Spinal cord (tissue), 10 donors: ENCODE measurements at places on chromosomes 3 and 15. TPM values are rescaled to one million over a fixed set of nuclear protein-coding genes. Genes with fewer than 3 reads are reported as not detected.

DNA sequence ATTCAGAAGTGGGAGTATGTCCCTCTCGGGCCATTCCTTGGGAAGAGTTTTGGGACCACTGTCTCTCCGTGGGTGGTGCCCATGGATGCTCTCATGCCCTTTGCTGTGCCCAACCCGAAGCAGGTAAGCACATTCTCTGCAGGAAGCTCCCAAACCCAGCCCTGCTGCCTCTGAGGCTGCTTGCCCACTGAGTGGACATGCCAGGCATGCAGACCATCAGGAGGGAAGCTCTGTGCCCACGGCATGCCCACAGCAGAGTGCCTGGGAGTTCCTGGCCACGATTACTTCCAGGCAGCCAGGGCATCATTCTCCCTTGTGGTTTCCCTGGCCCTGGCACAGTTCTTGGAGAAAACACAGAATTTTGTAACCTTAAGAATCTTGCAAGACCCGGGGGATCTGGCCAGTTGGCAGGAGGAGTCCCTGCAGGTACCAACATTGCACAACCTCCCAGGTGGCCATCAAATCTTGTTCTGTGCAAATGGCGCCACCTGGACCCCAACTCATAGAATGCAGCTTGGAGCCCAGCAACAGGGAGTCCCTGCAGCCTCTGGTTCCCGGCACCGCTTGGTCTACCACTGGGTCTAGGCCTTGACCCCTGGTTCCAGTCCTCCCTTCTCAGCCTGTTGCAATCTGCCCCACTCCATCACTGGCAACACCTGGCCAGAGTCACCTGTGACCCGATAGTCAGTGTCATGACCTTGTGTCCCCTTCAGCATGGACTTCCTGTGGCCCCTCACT lies 20.4 kb downstream of the FAH start:
- DNase-seq = no peak

DNA sequence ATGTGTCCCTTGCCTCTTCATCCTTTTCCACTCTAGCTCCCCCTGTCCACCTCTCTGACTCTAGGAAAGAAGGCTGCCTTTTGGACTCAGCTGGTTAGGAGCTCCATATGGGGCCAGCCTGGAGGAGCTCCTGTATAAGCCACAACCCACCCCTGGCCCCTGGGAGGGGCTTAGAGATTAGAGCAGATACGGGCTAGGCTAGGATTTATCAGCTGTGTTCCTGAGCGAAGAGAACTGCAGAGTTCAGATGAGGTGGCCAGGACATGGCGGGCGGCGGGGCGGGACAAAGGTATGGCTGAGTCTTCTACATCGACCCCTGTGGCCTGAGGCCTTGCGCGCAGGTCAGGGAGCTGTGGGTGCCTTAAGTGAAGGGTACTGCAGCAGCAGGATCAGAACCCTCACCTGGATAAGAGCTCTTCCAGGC lies 7.9 kb downstream of the NBEAL2 start:
- no peak for DNase-seq

GRCh38 chr15:58002338-58003126 lies 63.0 kb downstream of the ALDH1A2 start:
- DNase-seq = no peak

- DNase-seq = no peak
Measured at GRCh38 chr3:24601066-24601939, 106.7 kb upstream of the THRB start.

GRCh38 chr15:97126553-97127233 lies 796.2 kb downstream of the NR2F2 start:
- DNase-seq = no peak

- DNase-seq = no peak
Measured at GRCh38 chr15:64813075-64813474, 12.4 kb downstream of the PIF1 start.

- DNase-seq = no peak
Measured at GRCh38 chr3:64225695-64226499, 631 bp upstream of the PRICKLE2 start.

Gene MBD4
- polyA plus RNA-seq = 30.4 TPM

Gene OR5K2
- polyA plus RNA-seq = not detected

DNA sequence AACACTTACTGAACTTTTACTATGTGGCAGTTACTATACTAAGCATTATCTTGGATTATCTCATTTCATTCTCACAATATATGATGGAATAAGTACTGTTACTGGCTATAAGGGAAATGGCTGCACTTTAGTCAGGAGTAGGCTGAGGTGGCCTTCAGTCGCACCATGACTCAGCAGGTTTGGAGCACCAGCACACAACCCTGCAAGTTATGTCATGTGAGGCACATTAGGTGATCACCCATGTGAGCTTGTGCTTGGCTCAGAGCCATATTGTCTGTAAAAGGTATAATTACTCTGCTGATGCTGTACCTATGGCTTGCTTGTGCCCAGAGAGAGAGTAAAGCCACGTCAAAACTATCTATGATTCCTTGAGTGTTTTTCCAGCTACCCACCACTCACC lies 54.1 kb upstream of the TIPARP start:
- DNase-seq = no peak

Gene CCDC9B
- 5.8 TPM for polyA plus RNA-seq

GRCh38 chr15:33190539-33190938 lies 4.0 kb downstream of the FMN1 start:
- no peak for DNase-seq

GRCh38 chr3:153257673-153258351 lies 95.8 kb downstream of the RAP2B start:
- DNase-seq = no peak

GRCh38 chr15:38367476-38367875 lies 86.5 kb upstream of the FAM98B start:
- DNase-seq = no peak

- no peak for DNase-seq
Measured at GRCh38 chr3:52388933-52389332, 56.0 kb downstream of the SEMA3G start.

Gene P3H2
- 6.4 TPM for polyA plus RNA-seq

DNA sequence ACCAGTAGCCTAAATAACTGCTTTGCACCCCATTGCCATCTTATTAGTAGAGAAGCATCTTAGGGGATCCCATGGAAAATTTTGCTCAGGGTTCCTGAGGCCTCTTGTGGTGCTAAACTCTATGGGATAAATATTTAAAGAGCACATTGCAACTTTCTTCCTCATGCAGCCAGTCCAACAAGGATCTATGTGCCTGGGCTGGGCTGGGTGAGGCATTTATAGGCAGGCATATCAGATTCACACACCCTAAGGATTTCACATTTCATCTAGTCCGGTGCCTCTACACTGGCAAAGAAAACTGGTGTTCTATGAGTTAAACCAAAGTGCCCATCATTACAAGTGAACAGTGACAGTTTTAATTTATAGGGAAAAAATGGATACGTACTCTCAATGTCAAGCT lies 512.3 kb downstream of the EDEM1 start:
- no peak for DNase-seq

DNA sequence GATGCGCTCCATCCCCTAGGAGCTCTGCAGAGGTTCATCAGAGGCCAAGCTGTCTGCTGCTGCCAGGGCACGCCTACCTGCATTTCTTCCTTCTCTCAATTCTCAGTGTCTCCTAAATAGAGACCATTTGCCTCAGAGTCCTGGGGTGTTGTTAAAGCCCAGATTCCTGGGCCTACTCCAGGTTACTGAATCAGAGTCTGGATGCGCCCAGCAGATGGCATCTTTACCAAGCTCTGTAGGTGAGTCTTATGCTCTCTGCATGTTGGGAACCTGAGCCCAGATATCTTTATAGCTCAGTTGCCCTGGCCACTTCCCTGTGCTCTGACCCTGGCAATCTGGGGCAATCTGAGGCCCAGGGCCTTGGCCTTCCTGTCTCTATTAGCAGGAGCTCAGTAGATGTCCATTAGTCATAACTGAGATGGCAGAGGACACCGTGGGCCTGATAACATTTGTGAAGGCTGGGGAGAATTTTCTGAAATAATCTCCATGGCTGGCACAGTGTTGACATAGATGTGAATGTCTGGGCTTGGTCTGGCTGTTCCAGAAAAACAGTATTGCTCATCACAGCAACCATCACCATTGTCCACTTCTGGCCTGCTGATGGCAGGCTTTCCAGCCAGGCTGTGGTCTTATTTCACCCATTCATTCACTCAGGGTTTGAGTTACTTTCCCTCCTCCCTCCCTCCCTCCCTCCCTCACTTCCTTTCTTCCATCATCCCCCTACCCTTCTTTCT lies 13.3 kb upstream of the RBP1 start:
- DNase-seq = no peak

- DNase-seq = no peak
Measured at GRCh38 chr3:172627057-172627809, 83.6 kb downstream of the NCEH1 start.

Gene CNTN3
- polyA plus RNA-seq = 20.9 TPM

DNA sequence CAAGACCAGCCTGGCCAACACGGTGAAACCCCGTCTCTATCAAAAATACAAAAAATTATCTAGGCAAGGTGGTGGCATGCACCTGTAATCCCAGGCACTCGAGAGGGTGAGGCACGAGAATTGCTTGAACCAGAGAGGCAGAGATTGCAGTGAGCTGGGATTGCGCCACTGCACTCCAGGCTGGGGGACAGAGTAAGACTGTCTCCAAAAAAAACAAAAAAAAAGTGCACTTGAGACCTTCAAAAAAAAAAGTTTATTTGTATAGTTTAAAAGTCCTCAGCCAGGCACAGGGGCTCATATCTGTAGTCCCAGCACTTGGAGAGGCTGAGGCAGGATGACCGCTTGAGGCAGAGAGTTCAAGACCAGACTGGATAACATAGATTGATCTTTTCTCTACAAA lies 2.1 kb downstream of the PBRM1 start:
- no peak for DNase-seq

DNA sequence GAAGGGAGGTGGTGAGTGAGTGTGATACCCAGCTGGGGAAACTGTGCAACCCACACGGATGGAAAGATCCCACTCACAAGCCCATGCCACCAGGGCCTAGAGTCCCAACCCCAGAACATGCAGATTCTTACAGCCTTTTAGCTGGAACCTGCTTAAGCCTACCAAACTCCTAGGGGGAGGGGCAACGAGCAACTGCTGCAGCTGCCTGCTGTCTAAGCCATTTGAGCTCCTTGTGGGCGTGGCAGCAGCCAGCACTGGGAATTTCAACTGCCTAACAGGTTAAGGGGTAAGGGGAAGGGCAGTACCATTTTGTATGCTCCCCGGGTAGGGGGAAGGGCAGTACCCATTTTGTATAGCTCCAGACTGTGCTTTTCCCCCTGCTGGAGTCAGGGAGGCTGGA lies 673.2 kb upstream of the BCHE start:
- DNase-seq = no peak

- DNase-seq = no peak
Measured at GRCh38 chr15:67722030-67722817, 103.1 kb upstream of the SKOR1 start.

Gene GOLGA8K
- 2.7 TPM for polyA plus RNA-seq

Gene ST3GAL6
- 21.8 TPM for polyA plus RNA-seq

DNA sequence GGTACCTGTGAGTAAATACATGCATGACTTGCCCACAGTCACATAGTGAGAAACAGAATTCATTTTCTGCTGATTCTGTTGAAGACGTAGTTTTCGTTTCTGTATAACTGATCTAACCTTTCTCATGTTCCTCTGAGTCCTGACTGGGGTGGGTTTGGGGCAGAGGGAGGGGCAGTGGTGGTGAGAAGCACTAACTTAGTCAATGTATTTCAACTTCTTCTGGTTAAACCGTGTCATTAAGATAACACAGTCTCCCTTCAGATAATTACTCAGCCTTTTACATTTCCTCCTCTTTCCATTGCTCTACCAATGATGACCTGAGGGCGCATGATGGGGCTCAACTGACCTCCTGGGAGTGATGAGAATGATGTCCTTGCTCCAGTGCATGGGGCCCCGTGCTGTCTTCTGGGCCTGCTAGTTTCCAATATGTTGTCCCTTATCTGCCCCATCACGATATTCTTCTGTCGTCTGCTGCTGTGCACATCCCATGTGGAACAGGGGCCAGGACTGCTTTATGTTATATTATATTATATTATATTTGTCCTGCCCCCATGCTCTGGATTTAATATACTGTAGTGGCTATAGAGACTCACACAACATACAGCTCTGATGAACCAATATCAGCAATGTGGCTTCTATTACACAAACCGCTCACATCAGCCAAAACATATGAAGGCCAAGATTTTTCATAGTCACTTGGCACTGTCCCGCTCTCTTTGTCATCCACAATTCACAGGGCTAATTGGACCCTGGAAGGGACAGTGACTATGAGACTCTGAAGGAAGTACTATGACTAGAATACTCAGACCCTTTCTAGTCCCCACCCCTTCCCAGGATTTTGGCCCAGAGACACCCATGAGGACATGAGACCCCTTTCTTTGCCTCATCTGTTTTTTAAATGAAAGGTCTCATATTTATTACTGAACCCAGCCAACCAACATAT lies 407.1 kb upstream of the MCTP2 start:
- no peak for DNase-seq

Gene GOLGA8R
- 8.1 TPM for polyA plus RNA-seq

DNA sequence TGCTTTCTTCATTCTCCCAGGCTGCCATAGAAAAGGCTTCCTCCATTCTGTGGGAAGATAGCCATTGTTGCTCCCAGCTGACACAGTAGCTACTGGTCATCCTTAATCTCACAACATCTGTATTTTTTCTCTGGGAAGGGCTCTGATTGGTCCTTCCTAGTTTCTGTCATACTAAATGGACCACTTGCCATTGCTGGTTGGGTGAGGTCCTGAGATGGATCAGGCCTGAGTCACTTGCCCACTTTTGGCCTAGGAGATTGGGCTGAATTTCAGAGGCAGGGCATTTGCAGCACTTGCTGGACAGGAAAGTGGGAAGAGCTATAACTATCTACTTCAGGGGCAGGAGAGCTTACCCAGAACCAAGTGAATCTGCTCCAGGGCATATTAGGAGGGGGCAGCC lies 106.5 kb upstream of the PROK2 start:
- no peak for DNase-seq

GRCh38 chr15:54482251-54482650 lies 504.0 kb downstream of the UNC13C start:
- DNase-seq = no peak

GRCh38 chr3:1717524-1717923 lies 381.1 kb upstream of the CNTN4 start:
- DNase-seq = no peak

Gene ARPIN
- polyA plus RNA-seq = 25.2 TPM

GRCh38 chr3:65761446-65762234 lies 277.1 kb downstream of the MAGI1 start:
- no peak for DNase-seq

Gene SNRPN
- polyA plus RNA-seq = 679 TPM

DNA sequence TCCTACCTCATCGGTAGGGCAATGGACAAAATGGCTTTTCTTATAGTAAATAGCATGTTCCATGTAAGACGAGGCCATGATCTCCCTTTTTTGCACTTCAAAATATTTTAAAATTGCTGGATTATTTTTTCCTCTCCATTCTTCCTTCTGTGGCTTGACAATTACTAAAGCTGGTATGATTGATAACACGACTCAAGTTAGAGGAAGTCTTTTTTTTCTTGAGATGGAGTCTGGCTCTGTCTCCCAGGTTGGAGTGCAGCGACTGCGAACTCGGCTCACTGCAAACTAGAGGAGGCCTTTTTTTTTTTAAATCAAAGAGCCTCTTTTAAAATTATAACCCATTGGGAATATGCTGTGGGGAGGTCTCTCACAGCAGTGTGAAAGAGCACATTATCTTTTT lies 124.5 kb upstream of the TBL1XR1 start:
- no peak for DNase-seq

GRCh38 chr15:90456236-90456635 lies 68.2 kb downstream of the IQGAP1 start:
- no peak for DNase-seq

Gene DNAH12
- 5.9 TPM for polyA plus RNA-seq

Gene HEMK1
- polyA plus RNA-seq = 16.9 TPM

Gene ADCY5
- polyA plus RNA-seq = 37.9 TPM

Gene VIPR1
- 1.5 TPM for polyA plus RNA-seq

GRCh38 chr3:11276901-11277300 lies 4.7 kb downstream of the ATG7 start:
- no peak for DNase-seq
